ENCODE measurements at places on chromosomes 1 and 21.

DNA sequence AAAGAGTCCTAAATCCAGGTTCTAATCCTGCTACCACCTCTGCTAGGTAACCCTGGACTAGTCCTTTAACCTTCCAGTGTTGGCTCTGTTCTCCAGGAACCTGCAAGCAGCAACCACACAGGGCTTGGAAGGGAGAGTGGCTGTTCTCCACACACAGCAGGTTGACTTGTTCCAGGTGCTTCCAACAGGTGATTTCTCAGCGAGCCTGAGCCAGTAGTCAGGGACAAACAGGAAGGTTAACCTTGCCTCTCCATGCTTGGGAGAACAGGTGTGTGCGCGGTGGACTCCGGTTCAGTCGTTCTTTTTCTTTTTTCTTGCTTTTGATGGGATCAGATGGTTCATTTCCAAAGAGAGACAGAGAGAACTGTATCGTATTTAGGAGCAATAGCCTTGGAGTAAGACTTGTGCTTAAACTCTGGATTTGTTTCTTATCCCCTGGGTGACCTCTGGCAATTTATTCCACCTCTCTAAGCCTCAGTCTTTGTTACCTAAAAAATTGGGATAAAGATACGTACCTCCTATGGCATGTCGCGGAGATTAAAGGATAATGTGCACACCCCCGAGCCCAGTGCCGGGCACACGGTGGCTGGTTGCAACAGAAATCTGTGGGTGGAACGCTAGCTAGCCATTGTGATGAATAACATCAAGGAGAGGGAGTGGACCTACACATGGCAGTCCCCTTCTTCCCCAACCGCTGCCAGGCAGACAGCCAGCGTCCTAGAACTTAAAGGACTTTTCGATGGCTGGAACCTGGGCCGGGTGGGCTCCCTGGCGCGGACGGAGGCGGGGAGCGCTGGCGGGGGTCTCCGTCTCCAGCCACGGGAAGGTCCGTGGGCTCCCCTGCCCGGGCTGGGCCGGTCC is 583 bp upstream of the CACHD1 start:
- DNase-seq, result no peak

GRCh38 chr1:206537141-206537540 is 29.8 kb downstream of the RASSF5 start:
- DNase-seq, result no peak

GRCh38 chr1:206036663-206037455 is 13.2 kb upstream of the CTSE start:
- no peak for DNase-seq

DNA sequence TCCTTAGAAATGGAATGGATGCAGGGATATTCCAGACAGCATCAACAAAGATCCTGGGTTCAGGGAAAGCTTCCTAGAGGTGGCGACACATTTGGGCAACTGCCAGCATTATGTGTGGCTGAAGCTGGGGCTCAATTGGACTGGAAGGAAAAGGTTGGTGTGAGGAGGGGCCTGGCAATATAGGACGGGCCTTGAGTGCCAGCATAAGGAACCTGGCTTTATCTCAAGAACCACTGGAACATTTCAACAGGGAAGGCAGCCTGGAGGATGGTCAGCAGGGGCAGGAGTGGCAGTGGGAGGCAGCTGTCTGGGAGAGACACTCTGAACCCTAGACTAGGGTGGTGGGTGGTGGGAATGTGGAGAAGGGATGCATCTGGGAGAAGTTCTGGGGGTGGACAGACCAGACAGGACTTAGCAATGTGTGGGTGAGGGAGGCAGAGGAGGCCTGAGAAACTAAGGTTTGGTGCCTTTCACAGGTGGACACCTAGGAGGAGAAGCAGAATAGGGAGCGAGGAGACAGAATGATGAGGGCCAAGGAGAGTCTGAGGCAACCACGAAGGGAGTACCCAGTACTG is 3.5 kb downstream of the SH3BGRL3 start:
- no peak for DNase-seq

Measured in activated naive CD4-positive, alpha-beta T cell (primary cell).